Panc1 (cell line): ENCODE measurements at places on chromosomes 3 and 15.
A peak's percentile ranks its signal among the peaks of the same experiment; 100 is the strongest.

GRCh38 chr3:10581251-10581650 lies 75.9 kb upstream of the ATP2B2 start:
- no peak for DNase-seq

DNA sequence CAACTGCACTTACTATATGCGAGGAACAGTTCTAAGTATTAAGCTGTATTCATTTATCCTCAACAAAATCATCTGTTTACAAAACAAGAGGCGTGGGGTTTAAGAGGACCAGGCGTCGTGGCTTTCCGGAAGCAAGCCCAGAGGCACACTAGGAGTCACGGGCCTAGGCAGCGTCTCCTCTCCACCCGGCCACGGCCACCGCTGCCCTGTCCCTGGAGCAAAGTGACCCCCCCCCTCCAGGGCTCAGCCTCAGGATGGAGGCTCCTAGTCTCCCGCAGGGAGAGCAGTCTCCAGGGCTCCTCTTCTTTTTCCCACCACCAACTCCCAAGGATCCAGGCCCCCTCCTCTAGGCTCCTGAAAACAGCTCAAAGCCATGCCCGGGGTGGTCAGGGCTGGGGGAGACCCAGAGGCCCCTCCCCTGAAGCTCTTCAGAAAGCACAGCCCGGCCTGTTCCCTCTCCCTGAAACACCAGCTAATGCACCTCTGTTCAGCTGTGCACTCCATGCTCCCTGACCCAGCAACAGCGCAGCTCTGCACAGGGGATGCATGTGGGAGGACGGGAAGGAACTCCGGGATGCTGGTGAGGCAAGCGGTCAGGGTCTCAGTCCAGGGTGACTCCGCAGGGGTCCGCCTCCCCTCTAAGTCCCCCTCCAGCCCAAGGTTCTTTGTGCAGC lies 16.8 kb downstream of the TNK2 start:
- no peak for DNase-seq

- DNase-seq, result peak; percentile 54
These were observed 28.8 kb upstream of the UBL7 start for GRCh38 chr15:74489518-74490338.

DNA sequence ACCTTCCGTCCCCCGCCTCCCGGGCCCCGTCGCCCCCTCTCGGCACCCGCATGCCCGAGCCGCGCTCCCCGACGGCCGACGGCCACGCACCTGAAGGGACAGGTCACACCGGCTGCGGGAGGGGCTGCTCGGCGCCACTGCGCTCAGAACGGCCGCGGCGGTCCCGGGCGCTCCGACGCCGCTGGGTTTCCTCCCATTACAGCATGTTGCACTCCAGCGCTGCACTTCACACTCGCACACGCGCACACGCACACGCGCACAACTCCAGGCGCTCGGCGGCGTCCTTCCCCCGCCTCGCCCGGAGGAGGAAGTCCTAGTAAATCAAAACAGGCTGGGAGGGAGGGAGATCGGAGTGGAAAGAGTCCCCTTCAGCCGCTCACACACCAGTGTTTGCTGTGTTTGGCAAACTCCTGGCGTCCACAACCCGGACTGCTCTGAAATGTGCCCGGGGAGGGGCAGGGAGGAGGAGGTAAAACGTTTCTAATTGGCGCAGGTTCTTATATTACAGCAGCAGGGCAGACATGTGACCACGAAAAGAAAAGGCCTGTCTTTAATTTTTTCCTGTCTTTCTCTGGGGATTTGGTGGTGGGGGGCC lies 76.7 kb upstream of the VGLL4 start:
- no peak for DNase-seq

GRCh38 chr3:116165135-116165534 lies 280.2 kb downstream of the LSAMP start:
- no peak for DNase-seq

DNA sequence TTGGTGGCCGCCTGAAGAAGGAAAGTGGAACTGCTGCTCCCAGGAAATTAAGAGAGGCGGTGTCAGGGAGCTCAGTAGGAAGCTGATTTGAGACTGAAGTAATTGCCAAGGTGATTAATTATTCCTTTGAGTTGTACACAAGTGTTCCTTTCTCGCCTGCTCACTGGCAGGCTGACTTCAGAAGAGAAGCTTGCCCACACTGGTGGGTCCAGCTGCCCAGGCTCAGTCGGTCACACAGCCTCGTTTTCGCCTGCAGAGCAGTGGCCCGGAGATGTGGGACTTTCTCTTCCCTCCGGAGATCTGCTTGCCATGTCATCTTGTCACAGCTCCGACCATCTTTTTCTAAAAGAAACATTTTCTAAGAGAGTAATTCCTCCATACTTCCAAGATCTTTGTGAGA lies 478.0 kb downstream of the MCTP2 start:
- DNase-seq, result no peak

GRCh38 chr3:54357301-54357700 lies 234.9 kb downstream of the CACNA2D3 start:
- DNase-seq, result no peak

GRCh38 chr3:16871915-16872842 lies 12.6 kb upstream of the PLCL2 start:
- no peak for DNase-seq

DNA sequence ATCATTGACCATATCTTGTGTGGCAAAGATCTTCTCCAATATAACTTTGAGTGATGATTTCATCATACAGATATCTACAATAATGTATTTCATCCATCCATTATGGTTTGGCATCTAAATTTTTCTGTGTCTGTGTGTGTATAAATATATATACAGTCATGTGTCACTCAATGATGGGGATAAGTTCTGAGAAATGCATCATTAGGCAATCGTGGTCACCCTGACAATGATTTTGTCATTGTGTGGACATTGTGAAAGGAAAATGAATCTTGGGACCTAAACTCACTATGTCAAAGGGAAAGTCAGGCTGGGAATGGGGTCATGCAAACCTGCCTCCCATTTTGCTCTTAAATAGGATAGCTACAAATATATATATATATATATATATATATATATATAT lies 12.4 kb downstream of the CFAP161 start:
- no peak for DNase-seq

GRCh38 chr3:123072152-123072551 lies 5.3 kb downstream of the PDIA5 start:
- DNase-seq, result no peak

- DNase-seq, result no peak
These were observed 34.4 kb upstream of the USP3 start for GRCh38 chr15:63469984-63470383.
